ENCODE measurements at places on chromosomes 6 and 20.
A peak's percentile ranks its signal among the peaks of the same experiment; 100 is the strongest.

DNA sequence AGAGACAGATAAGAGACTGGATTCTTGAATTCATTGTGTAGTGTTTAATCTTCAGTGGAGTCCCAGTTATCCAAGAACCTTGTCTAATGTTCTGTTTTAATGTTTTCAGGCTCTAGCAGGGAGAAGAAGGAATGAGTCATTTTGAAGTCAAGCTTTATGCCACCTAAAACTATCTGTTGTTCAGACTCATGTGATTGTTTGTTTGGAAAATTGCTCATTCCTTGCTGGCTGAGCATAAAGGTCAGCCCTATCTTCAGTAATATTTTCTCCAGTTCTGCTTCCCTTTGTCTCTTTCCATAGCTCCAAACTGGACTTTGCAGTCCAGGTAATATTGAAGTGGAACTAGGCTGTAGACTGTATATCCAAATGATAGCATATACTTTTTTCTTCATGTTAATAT lies 34.2 kb downstream of the CLVS2 start:
- DNase-seq: no peak

- no peak for DNase-seq
Measured at GRCh38 chr6:23365732-23366131, 760.3 kb upstream of the NRSN1 start.

DNA sequence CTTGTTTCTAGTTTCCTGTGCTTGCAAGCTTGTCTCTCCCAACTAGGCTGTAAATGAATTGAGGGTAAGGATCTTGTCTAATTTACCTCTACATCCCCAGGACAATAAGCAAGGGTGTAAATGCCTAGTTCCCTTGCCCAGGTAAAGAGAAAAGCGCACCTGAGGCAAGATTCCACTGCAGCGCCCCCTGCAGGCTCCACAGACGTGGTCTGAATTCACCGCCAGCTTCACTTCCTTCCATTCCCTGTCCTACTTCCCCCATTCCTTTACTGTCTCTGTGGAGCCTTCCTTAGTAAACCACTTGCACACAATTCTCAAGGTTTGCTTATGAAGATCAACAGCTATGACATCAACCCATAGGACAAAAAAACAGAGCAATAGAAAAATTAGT lies 42.3 kb downstream of the ANKEF1 start:
- DNase-seq: peak; percentile 20

DNA sequence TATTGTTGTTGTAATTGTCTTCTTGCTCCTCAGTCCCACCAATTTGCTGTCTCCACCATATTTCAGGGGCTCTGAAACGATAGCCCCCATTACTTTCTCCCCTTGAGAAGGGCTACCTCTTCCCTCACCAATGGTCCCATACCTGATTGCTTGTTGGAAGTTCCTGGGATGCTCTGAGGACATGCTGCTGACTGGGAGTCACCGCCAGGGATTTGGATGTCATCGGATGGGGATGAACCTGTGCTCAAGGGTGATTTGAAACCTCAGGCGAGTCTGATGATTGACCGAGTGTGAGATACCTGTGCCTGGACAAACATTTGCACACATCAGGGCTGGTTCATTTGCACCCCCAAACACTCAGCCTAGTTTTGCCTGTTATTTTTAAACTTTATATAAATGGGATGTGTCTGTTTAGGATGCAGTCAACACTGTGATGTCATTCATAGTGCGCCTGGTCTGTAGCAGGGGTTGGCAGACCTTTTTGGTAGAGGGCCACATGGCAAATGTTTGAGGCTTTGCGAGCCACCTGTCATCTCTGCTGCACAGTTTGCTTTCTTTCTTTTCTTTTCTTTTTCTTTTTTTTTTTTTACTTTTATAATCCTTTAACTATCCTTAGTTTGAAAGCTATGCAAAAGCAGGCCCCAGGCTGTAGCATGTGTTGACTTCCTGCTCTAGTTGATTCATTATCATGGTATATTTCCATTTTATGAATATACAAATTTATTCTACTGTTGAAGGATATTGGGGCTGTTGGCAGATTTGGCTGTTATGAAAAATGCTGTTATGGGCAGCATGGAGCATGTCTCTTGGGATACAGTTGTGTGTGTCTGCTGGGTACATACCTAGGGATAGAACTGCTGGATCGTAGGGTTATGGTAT lies 118.5 kb upstream of the PHACTR3 start:
- DNase-seq: no peak

DNA sequence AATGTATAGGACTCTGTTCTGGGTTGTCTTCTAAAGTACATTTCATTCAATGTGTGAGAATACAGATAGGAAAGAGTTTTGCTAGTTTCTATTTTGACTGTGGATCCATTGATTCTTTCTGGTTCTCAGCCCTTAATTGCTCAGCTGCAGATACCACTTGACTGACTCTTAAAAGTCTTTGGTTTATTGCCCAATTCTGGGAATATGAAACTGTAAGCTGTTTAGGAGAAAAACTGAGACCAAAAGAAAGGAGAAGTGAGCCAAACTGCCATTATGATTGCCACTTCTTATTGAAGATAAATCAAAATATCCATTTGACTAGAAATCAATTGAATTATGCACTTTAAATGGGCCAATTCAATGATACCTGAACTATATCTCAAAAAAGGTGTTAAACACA lies 211.4 kb downstream of the ESR1 start:
- DNase-seq: no peak

- no peak for DNase-seq
Measured at GRCh38 chr20:16069389-16070010, 503.7 kb downstream of the KIF16B start.

GRCh38 chr6:132858750-132859149 lies 44.4 kb downstream of the RPS12 start:
- DNase-seq: no peak

DNA sequence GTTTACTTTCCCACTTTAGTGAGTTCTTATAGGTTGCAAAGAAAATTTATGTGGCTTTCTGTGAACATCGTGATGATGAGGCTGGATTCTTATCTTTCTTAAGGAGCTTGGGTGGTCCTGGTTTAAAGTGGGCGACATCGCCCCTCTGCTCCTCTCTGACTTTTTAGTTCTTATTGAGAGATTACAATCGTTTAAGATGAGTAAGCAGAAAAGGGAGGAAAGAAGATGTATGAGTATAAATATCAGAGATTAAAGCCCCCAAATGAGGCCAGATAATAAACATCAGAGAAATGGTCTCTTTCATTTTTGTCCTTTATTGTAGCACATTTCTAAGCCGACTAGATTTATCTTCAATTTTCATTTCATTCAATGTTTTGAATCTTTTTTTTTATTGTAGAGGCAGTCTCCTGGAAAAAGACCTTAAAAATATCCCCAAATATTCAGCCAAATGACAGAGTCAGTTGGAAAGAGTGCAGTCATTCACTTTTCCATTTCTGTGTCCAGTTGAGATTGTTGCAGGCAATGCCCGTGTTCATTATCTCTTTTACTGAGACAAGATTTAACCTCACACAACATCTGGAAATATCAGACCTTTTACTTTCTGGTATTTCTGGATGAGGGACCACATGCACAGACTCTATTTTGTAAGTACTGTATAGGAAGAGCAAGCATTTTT lies 62.0 kb upstream of the PDE7B start:
- no peak for DNase-seq

- DNase-seq: peak; percentile 84
Measured at GRCh38 chr6:130020907-130021629, 2.7 kb downstream of the L3MBTL3 start.

- DNase-seq: no peak
Measured at GRCh38 chr20:35008411-35009342, 53.0 kb downstream of the MYH7B start.

GRCh38 chr6:82842721-82843120 lies 222.9 kb downstream of the UBE3D start:
- no peak for DNase-seq

- no peak for DNase-seq
Measured at GRCh38 chr6:42390228-42390934, 61.3 kb downstream of the TRERF1 start.
